ENCODE measurements at places on chromosomes 2 and 18. TPM values are rescaled to one million over a fixed set of nuclear protein-coding genes. Genes with fewer than 3 reads are reported as not detected.

CCDC102B gene
- 3.1 TPM for total RNA-seq

SKOR2 gene
- total RNA-seq, result 0.34 TPM

ANKRD30B gene
- total RNA-seq, result not detected

ALK gene
- 0.11 TPM for total RNA-seq

DNA sequence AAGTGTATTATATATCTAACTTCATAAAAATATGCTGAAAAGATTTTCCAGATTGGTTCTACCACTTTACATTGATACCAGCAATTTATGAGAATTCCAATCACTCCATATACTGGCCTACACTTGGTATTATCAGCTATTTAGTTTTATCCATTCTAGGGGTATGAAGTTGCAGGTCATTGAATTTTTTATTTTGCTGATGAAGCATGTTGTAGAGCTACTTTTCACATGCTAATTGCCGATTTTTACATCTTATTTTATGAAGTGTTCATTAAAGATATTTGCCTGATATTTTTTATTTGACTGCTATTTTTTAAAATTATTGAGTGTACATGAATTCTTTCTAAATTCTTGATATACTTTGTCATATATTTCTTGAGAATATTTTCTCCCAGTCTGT is 542.1 kb downstream of the ADCYAP1 start:
- no peak overlapping the region for H3K4me3 ChIP-seq
- no peak for DNase-seq
- H3K27ac ChIP-seq, result no peak overlapping the region
- H3K27me3 ChIP-seq, result no peaks in the 10 kb centered on the region
- H3K36me3 ChIP-seq, result no peaks in the 10 kb centered on the region

DNA sequence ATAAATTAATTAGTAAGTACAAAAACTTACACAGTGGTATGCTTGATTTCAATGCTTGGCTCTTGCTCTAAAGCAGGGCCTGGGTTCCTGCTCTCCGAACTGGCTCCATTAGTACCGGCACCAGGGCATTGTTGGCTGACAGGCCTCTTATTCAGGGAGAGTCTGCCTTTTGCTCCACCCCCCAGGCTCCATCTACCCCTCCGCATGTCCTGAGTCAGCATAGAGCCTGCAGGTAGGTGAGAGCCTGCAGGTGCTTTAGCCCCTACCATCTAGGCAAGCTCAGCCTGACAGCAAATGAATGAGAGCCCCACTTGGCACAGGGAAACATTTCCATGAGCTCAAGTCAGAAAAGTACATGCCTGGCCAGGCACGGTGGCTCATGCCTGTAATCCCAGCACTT is 35.1 kb upstream of the EFHD1 start:
- peak; percentile 23 for DNase-seq
- no peaks in the 10 kb centered on the region for H3K36me3 ChIP-seq
- no peaks in the 10 kb centered on the region for H3K27me3 ChIP-seq
- no peak overlapping the region for H3K27ac ChIP-seq
- no peak overlapping the region for H3K4me3 ChIP-seq

DNA sequence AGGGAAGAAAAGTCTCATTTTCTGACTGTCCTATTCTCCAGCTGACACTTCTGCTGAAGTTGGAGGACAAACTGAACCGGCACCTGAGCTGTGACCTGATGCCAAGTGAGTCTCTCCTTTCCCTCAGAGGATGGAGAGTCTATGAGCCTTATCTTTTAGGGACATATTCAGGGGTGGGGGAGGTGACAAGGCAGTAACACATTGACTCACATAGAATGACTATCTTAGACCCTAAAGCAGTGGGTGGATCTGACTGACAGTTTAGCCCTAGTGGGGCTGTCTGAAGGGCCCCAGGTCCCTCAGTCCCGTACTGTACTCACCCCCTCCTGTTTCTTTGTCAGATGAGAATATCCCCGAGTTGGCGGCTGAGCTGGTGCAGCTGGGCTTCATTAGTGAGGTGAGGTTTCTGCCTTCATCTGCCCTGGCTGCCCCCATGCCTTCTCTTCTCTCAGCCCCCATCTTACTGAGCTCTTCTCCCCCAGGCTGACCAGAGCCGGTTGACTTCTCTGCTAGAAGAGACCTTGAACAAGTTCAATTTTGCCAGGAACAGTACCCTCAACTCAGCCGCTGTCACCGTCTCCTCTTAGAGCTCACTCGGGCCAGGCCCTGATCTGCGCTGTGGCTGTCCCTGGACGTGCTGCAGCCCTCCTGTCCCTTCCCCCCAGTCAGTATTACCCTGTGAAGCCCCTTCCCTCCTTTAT is 805 bp upstream of the KRTCAP3 start:
- H3K4me3 ChIP-seq, result peak overlapping the region; percentile 43

- H3K27ac ChIP-seq, result no peak overlapping the region
- H3K27me3 ChIP-seq, result no peaks in the 10 kb centered on the region
- H3K4me1 ChIP-seq, result peaks cover 12% of the 10 kb centered on the region
- no peaks in the 10 kb centered on the region for H3K36me3 ChIP-seq
- DNase-seq, result no peak
Measured at GRCh38 chr2:168211664-168212163, 35.7 kb downstream of the STK39 start.

DNA sequence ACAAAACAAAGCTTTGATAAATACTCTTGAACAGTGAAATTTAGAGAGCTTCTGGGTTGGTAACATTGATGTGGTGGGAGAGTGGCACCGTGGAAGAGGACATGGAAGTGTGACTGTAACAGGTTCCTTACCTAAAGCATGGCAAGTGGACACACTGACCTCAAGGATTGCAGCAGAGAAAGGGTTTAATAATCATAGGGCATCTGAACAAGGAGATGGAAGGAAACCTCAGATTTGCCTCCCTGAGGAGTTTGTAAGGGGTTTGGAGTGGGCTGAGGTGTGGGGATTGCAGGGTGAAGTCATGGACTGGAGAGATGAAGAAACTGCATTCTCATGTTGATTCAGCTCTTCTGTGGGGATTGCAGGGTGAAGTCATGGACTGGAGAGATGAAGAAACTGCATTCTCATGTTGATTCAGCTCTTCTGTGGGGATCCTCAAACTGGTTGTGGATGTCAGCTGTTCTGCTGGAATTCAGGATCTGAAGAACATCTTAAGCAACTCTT is 83.8 kb upstream of the TLK1 start:
- peaks cover 5% of the 10 kb centered on the region for H3K27me3 ChIP-seq
- H3K36me3 ChIP-seq, result peaks cover 43% of the 10 kb centered on the region
- peaks cover 12% of the 10 kb centered on the region for H3K4me1 ChIP-seq
- 0 out of 2 replicates have a peak overlapping the region, but pooled peaks have one; percentile 54 for H3K27ac ChIP-seq
- H3K4me3 ChIP-seq, result no peak overlapping the region
